ENCODE measurements at places on chromosomes 11 and 22.
A peak's percentile ranks its signal among the peaks of the same experiment; 100 is the strongest.

DNA sequence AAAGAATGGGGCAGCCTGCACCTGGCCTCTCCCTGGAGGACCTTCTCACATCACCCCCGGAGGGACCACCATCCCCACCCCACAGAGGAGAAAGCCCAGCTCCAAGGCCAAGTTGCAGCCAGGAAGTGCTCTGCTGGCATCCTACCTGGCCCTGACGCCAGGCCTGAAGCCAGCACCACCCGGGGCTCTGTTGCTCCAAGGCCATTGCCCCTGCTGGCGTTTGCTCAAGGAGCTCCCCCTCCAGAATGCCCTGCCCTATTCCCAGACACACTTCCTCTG is 10.2 kb downstream of the RTN4R start:
- DNase-seq = no peak

GRCh38 chr11:57331720-57332119 is 4.0 kb downstream of the SSRP1 start:
- DNase-seq = no peak

DNA sequence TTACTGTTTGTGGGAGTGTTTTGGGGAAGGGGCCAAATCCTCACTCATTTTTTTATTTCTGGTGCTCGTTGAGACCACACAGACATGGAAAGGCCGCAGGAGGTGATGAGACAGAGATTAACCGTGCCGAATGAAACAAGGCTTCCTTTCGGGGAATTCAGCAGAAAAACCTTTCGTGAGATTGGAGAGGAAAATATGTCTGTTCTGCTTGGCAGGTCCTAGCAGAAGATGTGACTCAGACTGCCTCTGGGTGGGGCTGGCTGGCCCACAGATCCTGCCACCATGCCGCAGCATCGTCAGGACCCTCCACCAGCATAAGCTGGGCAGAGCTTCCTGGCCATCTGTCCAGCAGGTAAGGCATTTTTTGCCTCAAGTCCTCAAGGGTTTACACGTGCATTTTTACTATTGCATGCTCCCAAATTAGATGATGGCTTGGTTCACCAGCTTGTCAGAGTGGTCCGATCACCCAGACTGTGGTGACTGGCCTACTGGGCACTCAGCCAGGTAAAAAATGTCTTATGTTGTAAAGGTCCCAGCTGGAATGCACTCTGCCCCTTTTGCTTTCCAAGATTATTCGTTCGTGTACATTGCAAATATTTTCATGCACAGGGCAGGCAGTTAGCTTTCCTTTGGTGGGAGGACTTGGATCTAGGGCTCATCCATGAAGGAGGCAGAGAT is 1.5 kb downstream of the DDB2 start:
- DNase-seq = peak; percentile 46

GRCh38 chr11:64327993-64328392 is 10.1 kb downstream of the PRDX5 start:
- no peak for DNase-seq

DNA sequence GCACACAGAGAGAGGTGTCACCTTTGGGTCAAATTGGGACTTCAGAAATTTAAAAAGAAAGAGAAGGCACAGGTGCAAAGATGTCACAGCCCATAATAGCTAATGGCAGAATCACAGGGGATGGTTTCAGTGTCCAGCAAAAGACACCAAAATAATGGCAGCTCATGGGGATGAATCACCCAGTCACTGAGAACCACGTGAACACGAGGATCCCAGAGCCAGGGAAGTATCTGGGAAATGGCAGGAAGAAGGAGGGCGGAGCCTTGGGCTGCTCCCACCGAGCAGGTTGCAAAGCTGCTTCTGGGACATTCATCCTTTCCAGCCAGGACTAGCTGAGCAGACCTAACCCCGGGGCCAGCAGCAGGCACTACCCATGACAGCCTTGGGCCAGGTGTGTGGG is 45.6 kb downstream of the TRMU start:
- DNase-seq = peak; percentile 15

DNA sequence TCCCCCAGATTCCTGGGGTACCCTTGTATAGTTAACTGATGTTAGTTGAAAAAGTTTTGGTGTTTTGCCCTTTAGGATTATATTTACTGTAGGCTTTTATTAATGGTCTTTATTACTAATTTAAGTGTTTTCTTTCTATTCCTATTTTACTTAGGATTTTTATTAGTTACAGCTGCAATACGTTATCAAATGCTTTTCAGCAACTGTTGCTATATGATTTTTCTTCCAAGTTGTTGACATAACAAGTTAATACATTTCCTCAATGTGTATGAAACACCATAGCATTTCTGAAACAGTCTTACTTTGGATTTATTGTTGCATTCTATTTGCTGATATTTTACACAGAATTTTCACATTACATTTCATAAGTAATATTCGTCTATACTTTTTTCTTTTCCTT is 81.2 kb upstream of the RASSF10 start:
- DNase-seq = no peak

DNA sequence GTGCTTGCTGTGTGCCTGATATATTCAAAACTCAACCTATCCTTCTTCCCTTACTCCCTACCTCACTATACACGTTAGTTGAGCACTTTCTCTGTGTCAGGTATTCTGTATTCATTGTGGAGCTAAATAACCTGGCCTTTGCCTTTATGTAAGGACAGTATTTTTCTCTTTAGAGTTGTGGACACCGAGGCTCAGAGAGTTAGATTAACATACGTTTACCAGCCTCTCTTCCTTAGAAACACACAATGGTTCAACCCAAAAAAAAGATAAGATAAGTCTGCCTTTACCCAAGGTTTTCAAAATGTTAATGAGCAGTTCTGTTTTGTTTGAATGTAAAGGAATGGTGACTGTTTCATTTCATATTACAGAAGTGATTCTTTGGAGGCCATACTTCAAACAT is 45.0 kb downstream of the CBL start:
- DNase-seq = no peak

- DNase-seq = no peak
These were observed 46.9 kb upstream of the MYOD1 start for GRCh38 chr11:17672469-17672868.

DNA sequence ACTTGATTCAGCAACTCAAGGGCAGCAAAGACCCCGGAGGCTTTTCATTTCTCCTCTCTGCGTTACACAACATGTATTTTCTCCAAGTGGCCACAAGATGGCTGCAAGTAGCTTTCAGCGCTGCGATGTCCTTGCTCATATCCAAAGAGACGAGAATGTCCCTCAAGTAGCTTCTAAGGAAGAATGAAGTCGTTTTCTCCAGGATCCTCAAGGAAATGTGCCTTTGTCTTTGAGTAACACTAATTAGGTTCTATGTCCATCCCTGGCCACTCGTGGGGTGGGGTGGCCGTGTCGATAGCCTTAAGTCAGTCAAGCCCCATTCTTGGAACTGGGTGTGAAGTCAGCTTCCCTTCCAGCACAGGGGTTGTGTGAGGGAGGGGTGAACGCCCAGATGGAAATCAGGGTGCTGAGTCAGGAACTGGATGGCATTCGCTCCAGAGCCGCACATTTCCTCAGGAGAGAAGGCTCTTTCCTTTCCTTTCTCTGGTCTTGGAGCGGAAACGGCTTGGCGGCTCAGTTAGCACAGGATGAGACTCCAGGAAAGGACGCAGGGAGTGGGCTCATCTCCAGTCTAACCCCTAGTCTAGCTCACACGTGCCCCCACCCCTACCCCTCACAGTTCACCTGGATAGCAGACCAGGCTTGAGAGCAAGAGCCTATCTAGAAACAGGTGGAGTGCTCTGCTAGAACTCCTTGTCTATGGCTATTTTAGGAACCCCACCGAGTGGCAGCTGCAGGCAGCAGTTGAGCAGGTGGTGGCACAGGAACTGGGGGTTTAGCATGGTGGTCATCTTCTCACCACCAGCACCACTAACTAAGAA is 44.3 kb downstream of the NNMT start:
- peak; percentile 33 for DNase-seq

- no peak for DNase-seq
These were observed 7.6 kb downstream of the RPL3 start for GRCh38 chr22:39311592-39312400.

DNA sequence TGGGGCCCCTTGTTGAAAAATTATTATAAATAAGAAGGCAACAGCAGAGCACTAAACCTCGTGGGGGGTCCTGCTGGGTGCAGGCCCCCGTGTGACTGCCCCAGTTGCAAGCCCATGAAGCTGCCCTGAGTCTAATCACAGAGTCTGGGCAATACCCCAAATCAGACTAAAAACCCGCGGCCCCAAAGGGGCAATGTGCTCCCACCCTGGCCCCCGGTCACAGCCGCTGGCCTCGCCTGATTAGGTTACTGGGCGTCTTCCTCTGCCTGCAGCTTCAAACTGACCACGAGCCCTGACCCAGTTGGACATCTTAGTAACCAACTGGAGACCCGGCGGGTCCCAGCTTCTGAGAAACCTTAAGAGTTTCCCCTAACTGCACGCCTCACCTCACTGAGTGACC is 1.6 kb downstream of the CXCR5 start:
- DNase-seq = no peak

GRCh38 chr11:101706541-101706940 is 122.7 kb upstream of the TRPC6 start:
- no peak for DNase-seq

GRCh38 chr11:120917559-120918239 is 106.2 kb upstream of the TBCEL start:
- no peak for DNase-seq

DNA sequence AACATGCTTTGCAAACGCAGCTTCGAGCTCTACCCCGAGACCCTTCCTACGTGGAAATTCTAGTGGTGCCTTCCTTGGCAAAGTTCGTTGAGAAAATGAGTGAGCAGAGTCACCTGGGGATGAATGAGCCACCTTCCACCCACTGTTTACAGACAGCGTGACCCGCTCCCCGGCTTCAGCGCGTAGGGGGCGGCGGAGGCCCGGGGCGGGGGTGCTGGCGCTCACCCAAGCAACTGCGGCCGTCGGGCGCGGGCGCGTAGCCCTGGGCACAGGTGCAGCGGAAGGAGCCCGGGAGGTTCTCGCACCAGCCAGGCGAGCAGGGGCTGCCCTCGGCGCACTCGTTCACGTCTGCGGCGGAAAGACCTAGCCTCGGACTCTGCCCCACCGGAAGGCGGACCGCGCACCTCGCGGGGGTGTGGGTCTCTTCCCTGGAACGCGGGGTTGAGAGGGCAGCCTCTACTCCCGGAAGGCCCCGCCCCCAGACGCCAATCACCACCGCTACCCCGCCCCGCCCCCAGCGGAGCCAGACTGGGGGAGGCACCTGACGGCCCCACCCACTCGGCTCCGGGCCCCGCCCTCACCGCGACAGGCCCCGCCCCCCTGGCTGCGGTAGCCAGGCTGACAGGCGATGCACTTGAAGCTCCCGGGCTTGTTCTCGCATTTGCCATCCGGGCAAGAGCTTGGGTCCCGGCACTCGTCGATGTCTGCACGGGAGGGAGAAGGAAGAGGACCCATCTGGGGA is 11.8 kb downstream of the LTBP3 start:
- DNase-seq = peak; percentile 89

GRCh38 chr11:125990244-125990643 is 44.4 kb downstream of the VSIG10L2 start:
- DNase-seq = no peak

- DNase-seq = no peak
These were observed 3.6 kb upstream of the CCDC117 start for GRCh38 chr22:28768701-28769393.

DNA sequence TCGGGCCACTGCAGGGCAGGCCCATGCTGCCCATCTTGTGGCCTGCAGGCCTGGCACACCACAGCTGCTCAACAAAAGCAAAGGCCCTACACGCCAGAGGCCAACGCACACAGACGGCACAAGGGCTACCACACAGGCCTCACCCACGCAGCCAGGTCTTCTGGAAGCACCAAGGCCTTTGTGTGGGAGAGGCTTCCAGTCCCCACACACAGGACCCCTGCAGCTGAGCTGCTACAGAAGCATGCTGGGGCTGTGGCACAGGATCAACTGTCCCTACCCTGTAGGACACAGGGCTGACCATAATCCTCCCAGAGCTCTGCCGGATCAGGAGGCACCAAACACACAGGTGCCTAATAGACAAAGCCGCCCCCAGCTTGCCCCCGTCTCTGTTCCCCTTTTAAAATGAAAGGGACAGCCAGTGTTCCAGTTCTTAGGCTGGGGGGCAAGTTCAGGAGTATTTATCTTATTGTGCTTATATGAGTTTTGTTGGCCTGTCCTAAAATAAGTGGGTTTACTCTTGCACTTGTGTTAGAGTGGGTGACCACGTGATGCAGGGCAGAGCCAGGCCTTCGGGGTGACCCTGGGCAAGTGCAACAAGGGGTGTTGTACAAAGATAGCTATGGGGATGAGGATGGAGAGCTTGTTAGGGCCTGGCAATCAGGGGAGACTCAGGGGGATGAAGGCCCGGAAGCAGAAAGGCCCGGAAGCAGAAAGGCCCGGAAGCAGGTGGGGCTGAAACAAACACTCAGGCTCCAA is 5.4 kb downstream of the TTLL12 start:
- DNase-seq = no peak

GRCh38 chr11:24623121-24623520 is 126.3 kb downstream of the LUZP2 start:
- no peak for DNase-seq

GRCh38 chr22:41540006-41540315 is 4.3 kb downstream of the POLR3H start:
- no peak for DNase-seq

- DNase-seq = no peak
These were observed 191.6 kb upstream of the ARHGAP20 start for GRCh38 chr11:110903830-110904229.

DNA sequence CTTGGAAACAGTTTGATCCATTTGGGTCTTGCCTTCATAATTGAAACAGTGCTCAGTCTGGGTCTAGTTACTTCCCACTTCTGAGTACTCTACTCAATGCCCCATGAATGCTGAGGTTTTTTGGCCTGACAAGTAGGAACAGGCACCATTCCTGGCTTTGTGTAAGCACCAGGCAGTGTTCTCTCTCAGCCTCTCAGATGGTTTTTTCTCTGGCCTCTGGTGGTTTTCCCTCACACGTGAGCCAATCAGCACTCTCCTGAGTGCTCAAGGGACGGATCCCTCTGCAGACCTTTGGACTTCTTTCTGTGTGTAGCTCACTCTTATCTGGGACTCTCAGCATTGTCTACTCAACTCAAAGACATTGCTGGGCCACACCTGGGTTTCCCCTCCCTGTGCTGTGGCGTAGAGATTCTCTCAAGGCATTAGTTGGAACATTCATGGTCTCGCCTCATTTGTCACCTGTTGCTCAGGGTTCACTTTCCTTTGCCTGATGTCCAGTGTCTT is 21.3 kb downstream of the SIK2 start:
- DNase-seq = no peak

GRCh38 chr11:102470251-102470650 is 17.7 kb upstream of the TMEM123 start:
- no peak for DNase-seq

GRCh38 chr11:134385774-134386565 is 26.1 kb downstream of the B3GAT1 start:
- DNase-seq = peak; percentile 12

- DNase-seq = no peak
These were observed 7.2 kb downstream of the JAML start for GRCh38 chr11:118217575-118217974.

GRCh38 chr22:37103151-37103550 is 6.4 kb downstream of the TMPRSS6 start:
- DNase-seq = no peak

- no peak for DNase-seq
These were observed 1.5 kb downstream of the RFPL2 start for GRCh38 chr22:32203181-32204039.

GRCh38 chr11:2817431-2817830 is 68.1 kb downstream of the CDKN1C start:
- peak; percentile 2 for DNase-seq

All from left ventricle myocardium superior (tissue), 1 donor.